ENCODE measurements at places on chromosomes 2 and 18.

- no peak for DNase-seq
Observed at GRCh38 chr18:58533766-58534165, 95.1 kb downstream of the ALPK2 start.

DNA sequence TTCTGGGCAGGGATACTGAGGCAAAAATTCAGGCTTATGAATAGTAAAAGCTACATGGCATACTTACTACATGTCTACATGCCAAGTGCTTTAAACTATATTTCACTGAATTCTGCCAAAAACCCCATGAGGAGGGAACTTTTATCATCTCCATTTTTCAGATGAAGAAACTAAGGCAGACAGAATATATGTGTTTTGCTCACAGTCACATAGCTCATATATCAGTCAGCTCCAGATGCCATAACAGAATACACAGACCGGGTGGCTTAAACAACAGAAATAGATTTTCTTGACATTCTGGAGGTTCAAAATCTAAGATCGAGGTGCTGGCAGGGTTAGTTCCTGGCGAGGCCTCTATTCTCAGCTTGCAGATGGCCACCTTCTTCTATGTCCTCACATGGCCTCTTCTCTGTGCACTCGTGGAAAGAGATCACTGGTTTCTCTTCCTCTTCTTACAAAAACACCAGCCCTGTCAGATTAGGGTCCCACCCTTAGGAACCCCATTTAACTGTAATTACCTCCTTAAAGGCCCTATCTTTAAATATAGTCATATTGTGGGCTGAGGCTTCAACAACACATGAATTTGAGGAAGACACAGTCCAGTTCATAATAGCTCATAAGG lies 27.1 kb upstream of the CREB1 start:
- no peak for DNase-seq

GRCh38 chr2:151757861-151758260 lies 23.6 kb upstream of the NEB start:
- no peak for DNase-seq

- peak; percentile 6 for DNase-seq
Observed at GRCh38 chr2:190137561-190137960, 75.0 kb upstream of the MSTN start.

DNA sequence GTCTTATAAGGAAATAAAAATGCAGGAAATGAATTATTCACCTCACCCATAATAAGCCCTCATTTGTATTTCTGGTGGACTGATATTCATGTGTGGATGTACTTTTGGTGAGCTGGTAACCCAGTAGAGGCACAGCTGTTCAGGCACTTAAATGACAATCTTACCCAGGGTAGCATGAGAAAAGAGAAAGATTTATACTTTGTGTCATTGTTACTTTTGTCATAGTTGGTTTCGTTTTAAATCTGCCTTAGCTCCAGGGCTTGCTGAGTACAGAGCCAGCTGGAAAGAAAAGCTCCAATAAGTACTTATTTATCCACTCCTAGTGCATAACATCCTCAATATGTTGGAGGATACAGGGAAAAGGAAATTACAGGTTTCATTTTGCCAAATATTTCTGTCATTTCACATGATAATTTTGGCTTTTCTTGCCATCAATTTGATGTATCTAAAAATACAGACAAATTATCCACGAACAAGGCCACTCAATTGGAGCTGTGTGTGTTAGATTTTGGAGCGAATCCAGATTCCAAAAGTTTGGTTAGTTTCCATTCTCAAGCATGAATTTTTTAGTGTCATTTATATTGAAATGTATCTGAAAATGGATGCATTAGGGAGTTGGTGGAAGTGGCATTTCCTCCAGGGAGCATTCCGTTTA lies 1276.1 kb upstream of the FAM98A start:
- DNase-seq, result no peak

- DNase-seq, result no peak
Observed at GRCh38 chr2:149038442-149039212, at the start of gene LYPD6B. LYPD6B (plus strand) TSS chr2:149038699; CDS start chr2:149130949, 92,250 bp downstream.

DNA sequence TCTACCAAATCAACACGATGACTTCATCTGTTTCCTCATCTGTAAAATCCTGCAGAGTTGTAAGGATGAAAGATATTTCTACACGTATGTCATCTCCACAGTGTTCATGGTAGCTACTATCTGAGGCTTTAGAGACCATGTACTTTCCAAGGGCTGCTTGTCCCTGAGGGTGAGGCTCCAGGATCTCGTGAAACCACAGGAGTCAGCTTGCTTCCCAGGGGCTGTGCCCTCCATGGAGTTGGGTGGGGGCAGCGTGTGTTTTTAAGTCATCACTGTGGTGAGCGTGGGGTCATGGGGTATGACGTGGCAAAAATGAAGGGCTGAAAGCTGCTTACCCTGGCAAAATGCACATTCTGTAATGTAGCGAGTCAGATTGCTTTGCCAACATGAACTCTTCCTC lies 81.6 kb downstream of the ASAP2 start:
- DNase-seq, result peak; percentile 95

Data from fibroblast of skin of scalp (primary cell).